Mammary epithelial cell (primary cell): ENCODE measurements at places on chromosomes 1 and 21.
A peak's percentile ranks its signal among the peaks of the same experiment; 100 is the strongest.

DNA sequence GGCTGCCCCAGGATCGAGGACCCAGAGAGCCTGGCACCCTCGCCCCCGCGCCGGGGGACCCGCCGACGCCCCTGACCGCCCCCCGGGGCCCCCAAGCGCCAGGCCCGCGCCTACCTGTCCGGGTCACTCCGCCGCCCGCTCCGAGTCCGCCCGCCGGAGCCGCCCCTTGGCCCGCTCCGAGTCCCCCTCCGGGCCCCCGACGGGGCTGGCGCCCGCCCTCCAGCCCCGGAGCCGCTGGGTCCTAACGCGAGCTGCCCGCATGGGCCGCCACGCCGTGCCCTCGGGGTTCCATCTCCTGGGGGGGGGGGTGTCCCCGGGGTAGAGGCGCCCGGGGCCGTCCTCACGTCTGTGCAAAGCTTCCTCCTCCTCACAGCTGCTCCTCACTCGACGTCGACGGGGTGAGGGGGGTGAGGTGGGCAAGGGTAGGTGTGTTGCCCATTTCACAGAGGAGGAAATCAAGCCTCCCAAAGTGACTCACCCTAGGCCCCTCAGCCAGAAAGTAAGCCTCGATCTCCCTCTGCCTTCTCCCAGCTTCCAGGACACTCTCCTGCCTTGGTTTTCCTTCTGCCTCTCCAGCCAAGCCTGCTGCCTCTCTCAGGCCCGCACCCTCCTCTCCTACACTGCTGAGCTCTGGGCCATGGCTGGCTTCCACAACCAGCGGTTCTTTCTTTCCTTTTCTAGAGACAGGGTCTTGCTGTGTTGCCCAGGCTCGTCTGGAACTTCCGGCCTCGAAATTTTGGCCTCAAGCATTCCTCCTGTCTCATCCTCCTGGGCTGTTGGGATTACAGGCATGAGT, at the start of gene MFAP2:
Gene MFAP2, minus strand, starts transcription at position 148 of the 796 bp plus-strand sequence. CDS start 2,347 bp downstream, outside the sequence.
- peak; percentile 9 for DNase-seq

GRCh38 chr1:207698822-207699483, 52.9 kb upstream of the CD46 start:
- DNase-seq = peak; percentile 55

DNA sequence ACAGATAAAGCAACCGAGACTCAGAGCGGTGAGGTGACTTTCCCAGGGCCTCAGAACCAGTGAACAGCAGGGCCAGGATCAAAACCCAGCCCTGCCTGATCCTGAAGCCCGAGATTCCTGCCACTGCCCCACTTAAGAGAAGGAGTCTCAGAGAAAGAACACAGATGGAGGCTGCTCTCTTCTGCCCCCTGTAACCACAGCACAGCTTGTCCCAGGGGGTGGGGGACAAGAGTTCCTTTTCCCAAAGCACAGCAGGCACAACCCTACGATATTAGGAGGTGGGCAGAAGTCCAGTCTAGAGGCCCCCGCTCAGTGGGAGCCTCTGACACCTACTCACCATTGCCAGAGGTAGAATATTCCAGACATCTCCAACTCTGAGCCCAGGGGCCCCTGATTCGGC, 24.0 kb upstream of the VWA5B1 start:
- DNase-seq = no peak

GRCh38 chr21:44487831-44488230, 32.5 kb downstream of the LRRC3 start:
- DNase-seq = no peak
